ENCODE measurements at places on chromosomes 7 and 10.

GRCh38 chr10:80518807-80519360, 18.8 kb upstream of the SH2D4B start:
- DNase-seq = no peak

- no peak for DNase-seq
Measured at GRCh38 chr7:22433710-22434460, 66.1 kb downstream of the STEAP1B start.

DNA sequence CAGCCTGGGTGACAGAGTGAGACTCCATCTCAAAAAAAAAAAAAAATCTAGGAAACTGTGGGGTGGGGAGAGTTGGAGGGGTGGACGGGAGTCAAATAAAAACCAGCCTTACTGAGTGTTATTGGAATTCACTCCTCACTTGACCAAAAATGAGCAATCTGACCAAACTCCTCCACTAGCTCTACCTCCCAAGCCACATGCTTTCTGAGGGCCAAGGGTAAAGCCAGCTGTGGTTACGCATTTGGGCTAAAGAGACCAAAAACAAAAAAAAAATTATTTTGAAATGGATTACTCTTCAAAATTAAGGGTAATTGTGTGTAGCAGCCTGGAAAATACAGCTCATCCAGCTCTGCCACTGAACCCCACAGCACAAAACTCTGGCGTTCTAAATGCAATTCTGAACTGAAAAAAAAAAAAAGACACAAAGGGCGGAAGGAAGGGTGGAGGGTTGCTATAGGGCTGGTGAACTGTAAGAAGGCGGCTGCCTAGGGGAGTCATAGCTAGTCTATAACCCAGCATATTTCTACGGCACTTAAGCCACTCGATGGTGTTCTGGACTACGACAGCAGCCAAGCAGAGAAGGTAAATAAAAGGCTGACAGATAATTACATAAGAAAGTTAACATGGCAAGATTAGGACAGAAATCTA, 7.8 kb downstream of the ELMO1 start:
- no peak for DNase-seq

GRCh38 chr10:58189269-58189668, 78.4 kb downstream of the IPMK start:
- peak; percentile 5 for DNase-seq

DNA sequence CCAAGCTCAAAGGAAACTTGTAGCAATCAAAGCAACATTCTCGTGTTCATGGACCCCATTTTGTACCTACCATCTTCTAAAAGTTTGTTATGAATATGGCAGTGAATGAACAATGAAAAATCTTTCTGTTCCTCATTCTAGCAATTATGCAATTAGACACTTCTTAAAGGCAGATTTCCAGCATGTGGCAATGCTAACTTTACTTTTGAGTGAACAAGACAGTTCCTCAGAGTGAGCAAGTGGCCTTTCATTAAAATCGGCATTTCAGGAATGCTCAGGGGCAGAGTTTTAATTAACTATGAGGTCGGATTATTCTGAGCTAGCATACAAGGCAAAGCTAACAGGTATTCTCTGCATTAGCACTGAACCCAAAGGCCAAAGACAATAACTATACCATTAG, 48.4 kb upstream of the NFE2L3 start:
- DNase-seq = no peak

DNA sequence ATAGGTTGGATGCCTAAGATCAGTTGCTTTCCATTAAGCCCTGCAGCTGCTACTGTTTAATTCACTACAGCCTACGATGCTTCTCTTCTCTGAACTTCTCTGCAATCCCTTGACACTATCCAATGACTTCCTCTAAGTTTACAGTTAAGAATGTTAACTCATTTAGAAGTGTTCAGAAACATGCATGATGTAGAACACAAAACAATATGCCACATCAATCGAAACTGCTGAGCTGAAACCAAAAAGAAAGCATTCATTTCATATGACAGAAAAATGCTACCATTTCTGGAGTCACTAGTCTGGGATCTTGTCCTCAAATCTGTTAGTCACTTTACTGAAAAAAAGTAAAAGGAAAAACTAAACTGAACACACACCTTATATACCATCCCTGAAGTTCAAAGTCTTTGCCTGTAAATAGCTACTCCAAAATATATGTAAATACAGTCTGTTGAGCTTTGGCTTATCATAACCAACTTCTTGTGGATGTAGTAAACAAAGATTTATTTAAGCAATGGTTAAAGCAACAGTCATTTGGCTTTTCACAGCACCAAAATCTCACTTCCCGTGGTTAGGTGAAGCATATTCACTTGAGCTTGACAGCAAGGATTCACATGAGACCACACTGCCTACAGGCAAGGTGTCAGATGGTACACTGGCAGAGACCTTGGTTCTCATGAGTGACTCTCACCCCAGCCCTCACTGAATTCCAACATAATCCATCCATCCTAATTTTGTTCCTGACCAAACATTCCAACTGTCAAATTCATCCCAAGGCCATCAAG, 187.0 kb downstream of the PPP1R17 start:
- no peak for DNase-seq

GRCh38 chr10:87578842-87579401, 74.2 kb downstream of the MINPP1 start:
- DNase-seq = no peak

DNA sequence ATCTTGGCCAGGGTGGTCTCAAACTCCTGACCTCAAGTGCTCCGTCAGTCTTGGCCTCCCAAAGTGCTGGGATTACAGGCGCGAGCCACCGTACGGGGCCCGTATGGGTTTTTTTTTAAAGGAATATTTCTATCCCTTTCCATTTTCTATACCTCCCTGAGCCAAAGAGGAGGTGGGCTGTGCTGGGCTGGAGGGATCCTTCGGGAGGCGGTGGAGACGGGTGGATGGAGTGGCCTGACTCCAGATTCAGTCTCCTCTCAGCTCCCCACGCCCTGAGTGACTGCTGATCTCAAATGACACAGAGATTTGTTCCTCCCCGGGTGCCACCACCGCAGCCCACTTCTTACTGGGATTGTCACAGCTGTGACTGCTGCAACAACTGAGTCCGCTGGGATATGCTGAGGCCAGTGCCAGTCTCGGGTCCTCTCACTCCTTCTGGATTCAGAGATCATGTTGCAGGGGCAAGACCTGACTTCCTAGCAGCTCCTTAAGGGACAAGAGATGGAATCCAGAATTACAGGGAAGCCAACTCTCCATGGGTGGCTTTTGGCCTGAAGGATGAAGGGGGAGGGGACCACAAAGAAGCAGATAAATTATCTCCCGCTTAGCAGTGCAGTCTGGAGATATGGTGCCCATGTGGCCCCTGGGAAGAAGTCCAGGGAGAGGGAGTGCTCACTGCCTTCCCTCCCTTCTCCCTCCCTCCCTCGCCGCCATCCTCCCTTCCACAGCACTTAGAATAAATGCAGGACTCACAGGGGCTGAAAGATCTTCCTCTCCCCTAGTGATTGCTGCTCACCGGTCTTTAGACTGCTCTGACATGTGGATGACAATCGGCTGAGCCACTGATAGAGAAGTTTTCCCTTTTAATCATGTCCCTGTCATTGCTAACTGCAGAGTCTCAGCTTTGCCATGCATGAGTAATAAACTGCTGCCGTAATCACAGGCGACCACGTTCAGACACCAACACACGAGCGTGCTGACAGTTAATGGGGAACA, 14.3 kb downstream of the GALNT17 start:
- DNase-seq = no peak

DNA sequence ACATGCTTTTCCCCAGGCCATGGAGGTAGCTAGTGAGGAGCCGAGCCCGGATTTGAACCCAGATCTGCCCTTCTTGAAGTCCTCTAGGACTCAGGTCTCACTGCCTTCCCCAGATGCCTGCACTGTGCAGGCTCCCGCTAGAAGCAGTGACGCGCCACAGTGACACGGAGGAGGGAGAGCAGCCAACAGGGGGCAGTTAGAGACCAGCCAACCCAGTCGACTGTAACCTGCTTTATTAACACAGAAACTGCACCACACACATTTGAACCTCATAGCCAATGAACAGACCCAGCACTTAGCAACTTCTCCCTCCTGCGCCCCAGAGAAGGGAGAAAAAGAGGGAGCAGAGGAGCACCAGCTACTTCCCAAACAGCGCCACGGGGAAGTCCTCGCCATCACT, 27.4 kb downstream of the PILRA start:
- no peak for DNase-seq

DNA sequence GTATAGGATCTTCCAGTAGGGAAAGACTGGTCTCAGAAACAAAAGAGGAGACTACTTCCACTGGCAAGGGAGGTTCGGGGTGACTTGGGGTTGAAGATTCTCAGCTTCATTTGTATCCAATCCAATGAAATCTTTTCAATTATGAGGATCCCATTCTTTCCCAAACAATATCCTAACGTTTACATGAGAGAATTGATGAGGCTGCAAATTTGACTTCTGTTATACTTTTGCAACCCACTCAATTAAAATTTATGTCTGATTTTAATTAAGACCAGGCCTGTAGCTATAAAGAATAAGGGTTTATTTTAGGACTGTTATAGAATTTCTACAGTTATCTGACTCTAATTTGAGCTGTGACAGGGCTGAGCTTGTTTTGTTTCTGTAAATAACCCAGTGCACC, 251.5 kb downstream of the ANKRD7 start:
- no peak for DNase-seq

- peak; percentile 92 for DNase-seq
Measured at GRCh38 chr10:103739039-103739764, 116.2 kb downstream of the SH3PXD2A start.

- no peak for DNase-seq
Measured at GRCh38 chr10:114289096-114289436, 50.0 kb downstream of the VWA2 start.

DNA sequence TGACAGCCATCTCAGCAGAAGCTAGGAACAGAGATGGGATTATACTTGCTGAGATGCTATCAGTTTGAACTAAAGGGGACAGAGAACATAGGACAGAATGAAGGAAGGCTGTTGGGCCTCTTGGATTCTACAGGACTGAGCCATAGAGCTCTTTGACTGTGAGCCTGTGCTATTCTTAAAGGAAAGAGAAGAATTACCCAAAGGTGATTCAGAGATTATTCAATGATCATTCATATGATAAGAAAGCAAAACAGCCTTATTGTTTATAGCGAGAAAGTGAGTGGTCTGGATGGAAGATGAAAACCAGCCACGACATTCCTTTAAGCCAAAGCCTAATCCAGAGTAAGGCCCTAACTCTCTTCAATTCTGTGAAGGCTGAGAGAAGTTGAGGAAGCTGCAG, 69.7 kb upstream of the NEUROD6 start:
- DNase-seq = no peak

- no peak for DNase-seq
Measured at GRCh38 chr10:79353000-79353406, 5.7 kb downstream of the PPIF start.

DNA sequence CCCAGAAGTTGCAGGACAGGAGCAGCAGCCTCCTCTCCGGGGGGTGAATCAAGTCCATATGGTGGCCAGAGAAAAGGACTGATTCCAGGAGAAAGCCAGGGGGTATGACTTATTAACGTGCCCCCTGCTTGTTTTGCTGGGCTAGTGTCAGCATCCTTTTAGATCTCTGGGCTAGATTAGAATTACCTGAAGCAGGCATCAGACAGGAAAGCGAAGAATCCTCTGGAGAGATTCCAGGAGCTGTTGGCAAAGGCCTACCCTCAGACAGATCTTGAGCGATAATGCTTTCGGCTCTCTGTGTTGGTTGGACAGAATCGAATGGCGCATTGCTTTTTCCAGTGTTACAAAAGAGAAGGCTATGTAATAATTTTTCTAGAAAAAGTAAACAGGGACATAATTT, 164.0 kb upstream of the GLI3 start:
- no peak for DNase-seq

GRCh38 chr7:100357131-100357561, 771 bp upstream of the PILRB start:
- DNase-seq = no peak

- no peak for DNase-seq
Measured at GRCh38 chr7:45098983-45099839, 10.4 kb upstream of the NACAD start.

- no peak for DNase-seq
Measured at GRCh38 chr10:123134343-123134914, 1.3 kb upstream of the HMX3 start.

DNA sequence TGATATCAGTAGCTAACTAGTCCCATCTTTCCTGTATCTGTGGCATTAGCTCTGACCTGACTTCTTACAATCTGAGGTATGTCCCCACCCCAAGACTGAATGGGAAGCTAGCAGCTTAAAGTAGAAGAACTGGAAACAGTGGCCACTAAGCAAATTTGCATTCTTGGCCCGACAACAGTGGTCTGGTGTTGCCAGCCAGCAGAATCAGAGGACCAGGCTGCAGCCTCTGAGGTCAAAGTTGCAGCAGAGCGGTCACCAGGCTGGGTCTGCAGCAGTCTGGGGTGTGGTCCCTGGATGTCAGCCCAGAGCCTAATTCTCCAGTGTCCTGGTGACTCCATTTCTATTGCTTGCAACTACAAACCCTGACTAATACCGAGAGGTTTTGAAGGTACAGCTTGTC, 26.3 kb downstream of the FAM107B start:
- no peak for DNase-seq

DNA sequence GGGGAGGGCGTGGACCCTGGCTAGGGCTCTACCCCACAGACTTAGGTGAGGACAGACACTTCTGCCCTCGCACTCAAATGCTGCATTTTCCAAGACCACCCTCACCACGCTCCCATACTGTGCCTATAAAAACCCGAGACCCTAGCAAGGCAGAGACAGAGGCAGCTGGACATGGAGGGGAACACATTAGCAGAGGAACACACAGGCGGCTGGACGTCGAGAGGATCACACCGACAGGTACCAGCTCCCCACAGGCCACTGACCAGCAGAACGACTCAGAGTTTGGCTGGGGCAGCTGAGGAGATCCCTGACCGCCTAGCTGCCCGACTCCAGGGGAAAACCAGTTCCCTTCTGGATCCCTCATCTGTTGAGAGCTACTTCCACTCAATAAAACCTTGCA, 338.2 kb upstream of the SMIM30 start:
- DNase-seq = no peak

- no peak for DNase-seq
Measured at GRCh38 chr10:71223347-71224058, 11.1 kb downstream of the UNC5B start.

DNA sequence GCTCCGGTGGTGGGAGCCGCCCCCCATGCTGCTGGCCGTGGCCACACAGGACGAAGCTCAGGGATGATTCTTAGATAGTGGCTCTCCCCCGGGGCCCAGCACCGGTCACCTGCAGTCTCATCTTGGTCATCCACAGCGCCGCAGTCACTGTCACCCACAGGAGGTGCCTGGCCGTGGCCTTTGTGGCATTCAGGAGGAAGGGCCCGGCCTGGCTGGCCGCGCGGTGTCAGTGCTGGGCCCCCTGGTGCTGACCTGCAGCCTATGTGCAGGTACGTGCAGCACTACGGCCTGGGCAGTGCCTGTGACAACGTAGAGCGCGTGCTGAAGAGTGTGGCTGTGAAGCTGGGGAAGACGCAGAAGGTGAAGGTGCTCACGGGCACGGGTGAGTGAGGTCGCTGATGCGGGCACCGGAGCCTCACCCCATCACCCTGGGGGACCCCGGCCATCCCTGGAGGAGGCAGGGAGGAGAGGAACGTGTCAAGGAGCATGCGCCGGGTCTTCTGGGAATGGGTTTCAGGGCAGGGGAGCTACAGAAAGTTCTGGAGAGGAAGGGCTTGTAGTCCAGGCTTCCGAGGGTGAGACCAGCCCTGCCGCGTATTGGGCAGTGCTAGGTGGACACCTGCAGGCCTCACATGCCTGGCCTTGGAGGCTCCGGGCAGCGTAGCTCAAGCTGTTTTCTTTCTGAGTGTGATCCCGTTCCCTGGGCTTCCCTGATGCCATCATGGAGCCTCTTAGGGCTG, 5.0 kb downstream of the SPRN start:
- no peak for DNase-seq
